ENCODE measurements at places on chromosomes 5 and 9. TPM values are rescaled to one million over a fixed set of nuclear protein-coding genes. Genes with fewer than 3 reads are reported as not detected.

GRCh38 chr5:123273984-123274383 lies 149.2 kb downstream of the CEP120 start:
- DNase-seq: no peak

DNA sequence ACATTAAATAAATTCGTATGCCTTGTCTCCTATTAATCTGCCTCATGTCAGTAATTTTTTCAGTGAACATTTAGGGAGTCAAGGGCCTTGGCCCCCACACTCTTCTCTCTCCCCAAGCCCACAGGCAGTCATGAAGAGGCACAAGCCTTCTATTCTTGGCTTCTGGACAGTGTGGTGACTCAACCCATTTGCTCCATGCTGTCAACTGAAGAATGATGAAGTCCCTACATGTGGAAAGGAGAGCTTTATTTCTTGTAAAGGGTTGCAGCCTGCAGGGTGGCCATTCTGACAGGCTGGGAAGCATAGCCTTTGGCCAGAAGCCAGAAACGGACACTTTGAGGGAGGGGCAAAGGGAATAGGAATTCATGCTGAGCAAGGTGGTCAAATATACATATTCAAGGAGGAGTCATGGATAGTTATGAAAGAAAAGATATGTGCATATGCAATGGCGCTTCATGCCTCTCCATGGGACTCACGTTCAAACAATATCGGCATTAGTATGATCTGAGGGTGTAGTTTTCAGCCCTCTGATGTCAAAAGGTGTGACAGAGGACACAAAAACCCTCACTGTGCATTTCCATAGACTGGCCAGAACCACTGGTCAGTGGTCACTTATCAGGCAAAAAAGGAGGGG lies 31.3 kb downstream of the ANKRA2 start:
- DNase-seq: no peak

GRCh38 chr5:24539613-24540012 lies 105.2 kb downstream of the CDH10 start:
- no peak for DNase-seq

Gene BAAT
- not detected for total RNA-seq

Gene ARID3C
- total RNA-seq: 0.23 TPM

Gene SPATA9
- total RNA-seq: 0.99 TPM

- DNase-seq: no peak
Observed at GRCh38 chr9:112380825-112381221, 915 bp downstream of the HSDL2 start.

DNA sequence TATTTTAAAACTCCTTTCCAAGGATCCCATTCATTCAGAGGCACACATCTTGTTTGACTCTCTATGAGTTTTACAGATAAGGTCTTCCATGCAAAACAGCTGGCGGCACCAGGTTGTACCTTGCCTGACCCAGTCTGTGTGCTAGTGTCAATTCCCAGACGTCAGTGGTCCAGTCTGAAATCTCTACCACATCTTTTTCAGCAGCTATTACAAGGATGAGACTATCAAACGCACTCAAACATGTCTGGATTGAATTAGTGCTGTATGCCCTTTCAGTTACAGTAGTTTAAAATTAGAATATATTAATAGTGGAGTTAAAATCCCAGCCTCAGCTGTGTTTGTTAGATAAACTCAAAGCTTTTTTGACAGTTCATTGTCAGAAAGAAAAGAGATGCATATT lies 11.7 kb downstream of the CDC14B start:
- no peak for DNase-seq

- peak; percentile 26 for DNase-seq
Observed at GRCh38 chr5:83368319-83368718, 103.2 kb upstream of the VCAN start.

Gene RANBP6
- total RNA-seq: 19.8 TPM

Gene WNK2
- 35.3 TPM for total RNA-seq

- DNase-seq: no peak
Observed at GRCh38 chr9:106467865-106468164, 395.2 kb upstream of the ZNF462 start.

- DNase-seq: no peak
Observed at GRCh38 chr5:132480893-132481595, 9.5 kb downstream of the IRF1 start.

GRCh38 chr5:135221696-135222095 lies 177.3 kb downstream of the MACROH2A1 start:
- peak; percentile 16 for DNase-seq

DNA sequence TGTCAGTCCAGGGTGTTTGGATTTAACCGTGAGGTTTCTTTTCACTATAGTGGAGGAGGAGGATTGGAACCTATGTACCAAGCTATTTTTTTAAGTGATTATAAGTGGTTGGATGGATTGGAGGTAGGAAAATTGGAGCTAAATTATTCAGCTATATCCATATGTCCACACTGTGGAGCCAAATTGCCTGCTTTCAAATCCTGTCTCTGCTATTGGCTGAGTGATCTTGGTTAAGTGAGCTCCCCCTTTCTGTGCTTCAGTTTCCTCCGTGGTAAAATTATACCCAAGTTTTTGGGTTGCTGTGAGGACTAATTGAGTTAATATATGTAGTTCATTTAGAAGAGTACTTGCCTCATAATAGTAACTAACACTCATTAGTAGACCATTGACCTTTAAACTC lies 2.5 kb downstream of the CENPP start:
- no peak for DNase-seq

DNA sequence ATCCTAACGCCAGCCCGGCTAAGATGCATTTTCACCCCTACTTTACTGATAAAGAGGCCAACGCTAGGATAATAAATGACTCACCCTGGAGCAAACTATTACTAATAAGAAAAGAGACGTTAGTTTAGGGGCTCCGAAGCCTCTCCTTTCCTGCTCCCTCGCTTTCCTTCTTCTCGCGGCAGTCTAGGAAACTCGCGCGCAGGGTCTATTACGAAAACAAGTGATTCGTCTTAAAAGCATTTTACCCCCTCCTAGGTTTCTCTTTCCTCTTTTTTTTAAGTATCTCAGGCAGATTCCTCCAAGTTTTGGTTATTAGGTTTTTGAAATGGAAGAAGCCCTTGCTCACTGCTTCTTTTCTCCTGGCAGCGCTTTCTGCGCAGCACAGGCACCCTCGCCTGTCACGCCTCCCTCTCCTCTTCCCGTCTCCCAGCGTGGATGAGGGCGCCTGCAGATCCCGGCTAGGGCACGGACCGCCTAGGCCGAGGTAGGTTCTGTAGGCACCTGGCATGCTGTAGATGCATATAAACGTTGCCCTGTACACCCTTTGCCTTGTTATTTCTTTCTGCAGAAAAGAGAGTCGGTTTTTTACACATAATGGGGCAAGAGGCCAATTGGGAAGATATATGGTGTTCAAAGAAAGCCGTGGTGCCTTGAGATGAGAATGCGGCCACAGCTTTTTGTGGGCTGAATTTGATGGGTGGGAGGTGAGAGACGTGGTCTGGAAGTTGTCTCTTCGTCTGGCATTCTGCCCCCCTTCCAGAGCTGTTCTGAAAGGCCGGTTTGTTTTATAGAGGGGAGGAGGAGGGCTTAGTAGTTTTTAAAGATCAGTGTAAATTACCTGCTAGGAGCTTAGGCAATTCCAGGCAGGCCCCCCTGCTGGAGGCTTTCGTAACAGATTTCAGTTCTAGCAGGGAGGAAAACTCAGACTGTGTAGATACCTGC lies 983 bp downstream of the GCNT1 start:
- DNase-seq: peak; percentile 88

DNA sequence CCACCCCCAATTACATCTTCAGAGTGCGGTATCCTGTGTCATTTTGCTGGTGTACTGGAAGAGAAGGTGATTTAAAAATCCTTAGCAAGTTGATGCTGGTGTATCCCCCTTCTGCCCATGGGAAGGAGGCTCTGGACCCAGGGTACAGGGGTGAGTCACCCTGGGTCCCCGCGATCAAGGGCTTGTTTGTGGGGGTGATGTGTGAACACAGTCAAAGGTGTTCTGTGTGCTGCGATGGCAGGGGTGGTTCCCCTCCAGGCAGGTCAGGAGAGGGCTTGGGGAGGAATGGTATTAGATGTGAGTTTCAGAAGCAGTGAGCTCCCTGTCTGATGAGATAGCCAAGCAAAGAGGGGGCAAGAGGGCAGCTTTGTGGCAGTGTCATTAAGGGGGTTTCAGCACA lies 28.9 kb downstream of the OLFM1 start:
- DNase-seq: no peak
